ENCODE measurements at places on chromosomes 11 and 22. TPM values are rescaled to one million over a fixed set of nuclear protein-coding genes. Genes with fewer than 3 reads are reported as not detected.
A peak's percentile ranks its signal among the peaks of the same experiment; 100 is the strongest.

MAJIN gene
- total RNA-seq, result not detected

TTC28 gene
- total RNA-seq, result 5.2 TPM

RFPL1 gene
- not detected for total RNA-seq

OR4A5 gene
- total RNA-seq, result not detected

TSPAN32 gene
- total RNA-seq, result not detected

OR5B21 gene
- not detected for total RNA-seq

- DNase-seq, result no peak
- H3K36me3 ChIP-seq, result no peaks in the 10 kb centered on the region
- no peaks in the 10 kb centered on the region for H3K4me1 ChIP-seq
Measured at GRCh38 chr11:10247011-10247410, 47.0 kb downstream of the SBF2 start.

- H3K4me1 ChIP-seq, result no peaks in the 10 kb centered on the region
- no peaks in the 10 kb centered on the region for H3K27me3 ChIP-seq
- no peak overlapping the region for H3K27ac ChIP-seq
Measured at GRCh38 chr11:93512949-93513667, 30.1 kb downstream of the SMCO4 start.

GRCh38 chr11:124895471-124895971 lies 2.1 kb downstream of the ROBO4 start:
- H3K36me3 ChIP-seq, result no peaks in the 10 kb centered on the region
- peaks cover 85% of the 10 kb centered on the region for H3K27me3 ChIP-seq
- H3K27ac ChIP-seq, result no peak overlapping the region
- no peak overlapping the region for H3K4me3 ChIP-seq
- no peak for DNase-seq
- H3K4me1 ChIP-seq, result no peaks in the 10 kb centered on the region

DNA sequence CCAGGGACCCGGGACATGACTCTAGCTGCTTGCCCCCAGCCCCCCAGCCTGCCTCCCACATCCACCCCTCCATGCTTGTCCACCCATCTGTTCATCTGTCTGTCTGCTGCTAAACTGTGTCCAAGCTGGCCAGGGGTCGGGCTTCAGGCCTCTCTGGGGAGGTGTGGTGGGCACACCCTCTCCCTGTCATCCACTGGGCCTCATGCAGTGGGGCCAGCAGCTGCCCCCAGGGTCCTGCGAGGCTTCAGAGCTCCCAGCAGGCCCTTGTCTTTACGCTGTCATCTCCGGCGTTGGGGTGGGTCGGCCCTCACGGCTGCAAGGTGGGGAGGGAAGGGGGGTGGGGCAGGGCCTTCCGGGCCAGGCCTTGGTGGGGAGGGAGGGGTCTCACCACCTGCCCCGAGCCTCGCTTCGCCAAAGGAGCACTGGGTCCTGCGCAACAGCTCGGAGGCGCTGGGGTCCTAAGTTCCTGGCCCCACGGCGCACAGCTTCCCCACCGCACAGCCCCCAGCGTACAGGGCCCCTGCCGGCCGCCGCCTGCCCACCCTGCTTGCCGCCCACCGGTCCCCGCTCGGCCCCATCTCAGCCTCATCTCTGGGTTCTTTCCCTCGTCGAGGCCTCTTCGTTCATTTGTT lies 26.7 kb downstream of the MOB2 start:
- no peaks in the 10 kb centered on the region for H3K27me3 ChIP-seq
- H3K4me3 ChIP-seq, result no peak overlapping the region
- no peak overlapping the region for H3K27ac ChIP-seq
- no peak for DNase-seq
- H3K4me1 ChIP-seq, result no peaks in the 10 kb centered on the region

DNA sequence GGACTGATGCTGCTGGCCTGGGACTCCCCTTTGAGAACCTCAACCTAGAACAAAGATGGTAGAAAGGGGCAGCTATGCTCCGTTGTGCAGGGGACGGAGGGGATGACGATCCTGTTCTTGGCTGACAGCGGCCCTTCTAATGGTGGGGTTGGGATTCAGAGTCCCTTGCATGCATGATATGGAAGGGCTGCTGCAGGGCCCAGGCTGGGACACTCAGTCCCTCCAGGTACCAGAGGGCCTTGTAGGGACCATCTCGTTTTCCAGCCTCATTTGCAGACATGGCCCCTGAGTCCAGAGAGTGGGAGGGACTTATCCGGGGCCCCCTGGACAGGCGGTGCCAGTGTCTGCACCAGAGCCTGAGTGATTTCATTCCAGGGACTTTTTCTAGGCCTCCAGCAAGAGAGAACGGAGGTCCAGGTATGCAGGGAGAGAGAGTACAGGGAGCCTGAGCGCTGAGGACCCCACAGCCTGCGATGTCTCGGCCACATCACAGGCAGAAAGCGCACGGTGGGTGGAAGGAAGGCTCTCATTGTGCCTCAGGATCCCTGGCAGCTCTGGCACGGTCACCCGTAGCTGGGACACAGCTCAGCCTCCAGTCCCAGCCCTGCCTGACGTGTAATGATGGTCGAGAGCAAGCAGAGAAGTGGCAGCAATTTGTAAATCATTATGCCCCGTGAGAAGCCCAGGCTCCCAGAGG lies 860.8 kb downstream of the TBC1D22A start:
- no peaks in the 10 kb centered on the region for H3K36me3 ChIP-seq
- H3K27ac ChIP-seq, result no peak overlapping the region
- H3K4me3 ChIP-seq, result no peak overlapping the region
- no peak for DNase-seq
- H3K4me1 ChIP-seq, result no peaks in the 10 kb centered on the region

DNA sequence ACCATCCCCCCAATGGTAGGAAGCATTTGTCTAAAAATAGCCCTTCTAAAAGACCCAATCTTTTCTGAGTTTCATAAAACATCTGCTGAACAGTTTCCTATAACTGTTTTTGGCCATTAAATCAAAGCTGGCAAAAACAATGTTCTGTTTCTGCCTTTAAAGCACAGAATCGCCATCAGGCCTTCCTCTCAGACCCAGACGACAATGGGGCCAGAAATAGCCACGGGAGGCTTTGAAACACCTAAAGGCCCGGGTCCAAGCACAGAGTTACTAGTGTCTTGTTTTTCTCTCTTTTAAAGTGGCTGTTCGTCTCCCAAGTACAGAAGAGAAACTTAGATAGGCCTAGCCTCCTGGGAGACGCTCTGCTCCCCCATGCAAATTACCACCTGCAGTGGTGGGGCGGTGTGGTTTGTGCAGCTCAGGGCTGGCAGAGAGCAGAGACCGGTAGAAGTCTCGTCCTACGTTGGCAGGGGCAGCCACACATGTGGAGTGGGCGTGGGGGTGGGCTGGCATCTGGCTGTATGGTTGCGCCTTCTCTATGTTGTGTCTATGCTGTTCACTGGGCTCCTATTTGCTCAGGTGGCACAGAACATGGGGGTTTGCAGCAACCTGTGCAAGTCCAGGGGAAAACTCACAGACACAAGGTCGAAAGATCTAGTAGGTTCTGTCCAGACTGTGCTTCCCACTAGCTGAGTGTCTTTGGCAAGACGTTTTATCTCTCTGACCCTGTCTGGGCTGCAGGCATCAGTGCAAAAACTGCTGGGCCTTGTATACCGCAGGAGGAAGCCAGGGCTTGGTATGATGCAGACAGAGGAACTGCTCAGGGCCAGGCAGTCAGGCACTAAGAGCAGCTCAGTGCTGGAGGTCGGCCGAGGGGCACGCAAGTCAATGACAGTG lies 23.6 kb upstream of the ETS1 start:
- H3K27ac ChIP-seq, result no peak overlapping the region
- H3K27me3 ChIP-seq, result peaks cover 13% of the 10 kb centered on the region
- no peak overlapping the region for H3K4me3 ChIP-seq
- no peaks in the 10 kb centered on the region for H3K4me1 ChIP-seq

DNA sequence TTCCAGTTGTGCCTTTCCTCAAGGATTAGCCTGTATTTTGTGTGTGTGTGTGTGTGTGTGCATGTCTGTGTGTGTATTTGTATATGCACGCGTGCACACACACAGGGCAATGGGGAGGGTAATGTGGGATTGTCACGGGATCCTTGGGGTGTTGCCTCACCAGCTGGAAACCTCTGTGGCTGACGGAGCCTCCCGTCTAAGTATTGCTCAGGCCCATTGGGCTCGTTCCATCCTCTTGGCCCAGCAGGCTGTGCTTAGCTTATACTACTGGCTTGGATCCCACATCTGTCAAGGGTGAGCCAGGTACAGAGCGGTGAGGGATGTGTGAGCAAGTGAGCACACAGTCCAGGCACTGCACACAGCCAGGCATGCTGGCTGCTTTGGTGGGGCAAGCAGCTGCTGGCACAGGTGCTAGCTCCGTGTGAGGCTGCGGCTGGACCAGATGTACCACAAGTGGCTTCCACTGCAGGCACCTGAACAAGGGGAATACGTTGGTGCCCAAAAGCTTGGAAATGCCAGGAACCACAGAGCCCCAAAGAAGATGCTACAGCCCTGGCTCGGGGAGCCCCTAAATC lies 462.8 kb downstream of the NELL1 start:
- H3K27ac ChIP-seq, result no peak overlapping the region
- H3K4me3 ChIP-seq, result no peak overlapping the region
- no peak for DNase-seq

DNA sequence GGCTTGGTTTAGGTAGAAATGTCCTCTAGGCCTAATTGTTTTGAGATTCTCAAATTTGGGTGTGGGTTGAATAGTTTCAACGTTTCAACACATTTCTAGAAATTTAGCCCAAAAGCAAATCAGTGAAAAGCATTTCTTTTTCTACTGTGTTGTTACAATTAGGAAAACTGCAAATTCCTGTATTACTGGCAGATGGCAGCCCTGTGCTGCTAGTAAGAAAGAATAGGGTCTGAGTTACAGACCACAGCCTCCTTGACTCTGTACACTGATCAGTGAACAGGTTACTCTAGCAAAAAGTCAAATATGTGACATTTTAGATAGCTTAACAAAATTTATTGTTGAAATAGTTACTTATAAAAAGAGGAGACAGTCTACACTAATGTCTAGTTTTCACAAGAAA lies 703.0 kb downstream of the JRKL start:
- no peak overlapping the region for H3K27ac ChIP-seq
- DNase-seq, result no peak
- H3K4me1 ChIP-seq, result no peaks in the 10 kb centered on the region

GRCh38 chr11:118913411-118914125 lies 12.2 kb downstream of the BCL9L start:
- H3K36me3 ChIP-seq, result peaks cover 86% of the 10 kb centered on the region
- peaks cover 51% of the 10 kb centered on the region for H3K4me1 ChIP-seq
- peak overlapping the region; percentile 95 for H3K27ac ChIP-seq
- no peaks in the 10 kb centered on the region for H3K27me3 ChIP-seq

- no peak overlapping the region for H3K4me3 ChIP-seq
- no peaks in the 10 kb centered on the region for H3K27me3 ChIP-seq
- H3K4me1 ChIP-seq, result peaks cover 25% of the 10 kb centered on the region
- peaks cover 19% of the 10 kb centered on the region for H3K36me3 ChIP-seq
- H3K27ac ChIP-seq, result peak overlapping the region; percentile 21
- DNase-seq, result no peak
Measured at GRCh38 chr11:12196308-12196707, 85.9 kb downstream of the MICAL2 start.

DNA sequence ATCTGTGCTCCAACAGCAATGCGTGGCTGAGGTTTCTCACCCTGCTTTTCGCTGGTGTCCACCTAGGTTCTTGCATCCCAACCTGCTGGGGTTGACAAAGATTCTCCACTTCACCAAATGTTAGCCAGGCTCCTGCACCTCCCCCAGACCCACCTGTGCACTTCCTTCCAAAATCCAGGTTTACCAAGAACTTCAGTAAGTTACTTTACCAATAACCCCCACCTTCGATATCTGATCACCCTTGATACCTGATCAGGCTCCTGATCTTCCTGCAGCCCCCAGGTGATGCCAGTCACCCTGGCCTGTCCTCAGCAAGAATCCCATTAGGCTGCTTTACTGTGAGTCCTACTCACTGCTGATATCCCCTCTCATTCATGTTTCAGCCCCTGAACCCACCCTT lies 1203.4 kb downstream of the TBC1D22A start:
- H3K27me3 ChIP-seq, result no peaks in the 10 kb centered on the region
- H3K4me3 ChIP-seq, result no peak overlapping the region
- DNase-seq, result no peak
- H3K27ac ChIP-seq, result no peak overlapping the region
- no peaks in the 10 kb centered on the region for H3K4me1 ChIP-seq

DNA sequence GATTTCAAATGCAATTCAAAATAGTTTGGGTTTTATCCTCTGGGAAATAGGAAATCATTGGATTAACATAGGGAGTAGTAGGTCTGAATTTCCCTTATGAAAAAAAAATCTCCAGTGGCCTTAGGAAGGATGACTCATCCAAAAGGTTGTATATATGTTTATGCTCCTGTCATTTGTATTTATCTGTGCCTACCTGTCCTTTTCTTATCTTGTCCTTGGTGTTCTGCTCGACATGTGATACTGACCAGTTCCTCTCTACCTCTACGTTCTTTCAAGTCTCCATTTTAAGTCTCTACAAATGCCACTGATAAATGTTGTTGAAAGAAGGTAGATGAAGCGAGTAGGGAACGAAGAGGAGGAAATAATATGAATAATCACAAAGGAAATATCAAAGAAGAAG lies 3.0 kb upstream of the SOX6 start:
- no peak overlapping the region for H3K4me3 ChIP-seq
- H3K27me3 ChIP-seq, result no peaks in the 10 kb centered on the region
- no peak overlapping the region for H3K27ac ChIP-seq
- H3K36me3 ChIP-seq, result no peaks in the 10 kb centered on the region
- no peak for DNase-seq
- peaks cover 15% of the 10 kb centered on the region for H3K4me1 ChIP-seq

GRCh38 chr22:37657590-37658132 lies 862 bp upstream of the PDXP start:
- H3K27me3 ChIP-seq, result no peaks in the 10 kb centered on the region
- DNase-seq, result no peak
- peak overlapping the region; percentile 92 for H3K27ac ChIP-seq
- peaks cover 40% of the 10 kb centered on the region for H3K4me1 ChIP-seq

DNA sequence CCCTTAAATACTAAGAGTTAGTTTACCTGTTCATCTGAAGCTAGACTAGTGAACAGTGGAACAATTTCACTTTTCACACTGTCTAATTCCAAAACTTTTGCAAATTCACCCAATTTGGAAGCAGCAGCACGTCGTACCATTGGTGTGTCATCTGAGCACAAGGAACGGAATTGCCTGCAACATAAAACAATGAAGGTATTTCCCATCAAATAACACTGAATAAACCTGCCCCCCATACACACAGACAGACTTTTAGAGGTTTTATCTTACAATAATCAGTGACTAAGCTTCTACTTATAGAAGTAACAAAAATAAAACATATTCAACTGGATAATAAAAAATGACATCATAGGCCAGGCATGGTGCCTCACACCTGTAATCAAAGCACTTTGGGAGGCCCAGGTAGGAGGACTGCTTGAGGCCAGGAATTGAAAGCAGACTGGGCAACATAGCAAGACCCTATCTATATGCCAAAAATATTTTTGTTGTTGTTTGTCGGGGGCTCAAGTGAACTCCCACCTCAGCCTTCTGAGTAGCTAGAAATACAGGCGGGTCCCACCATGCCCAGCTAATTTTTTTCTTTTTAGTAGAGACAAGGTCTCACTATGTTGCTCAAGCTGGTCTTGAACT lies 6.3 kb downstream of the PPP2R1B start:
- no peak for DNase-seq
- H3K27me3 ChIP-seq, result no peaks in the 10 kb centered on the region
- H3K4me3 ChIP-seq, result no peak overlapping the region
- H3K4me1 ChIP-seq, result no peaks in the 10 kb centered on the region
- peaks cover 9% of the 10 kb centered on the region for H3K36me3 ChIP-seq

- H3K36me3 ChIP-seq, result no peaks in the 10 kb centered on the region
- DNase-seq, result peak; percentile 58
- no peaks in the 10 kb centered on the region for H3K4me1 ChIP-seq
- peaks cover 16% of the 10 kb centered on the region for H3K27me3 ChIP-seq
- H3K4me3 ChIP-seq, result no peak overlapping the region
Measured at GRCh38 chr22:44335903-44336803, 23.4 kb upstream of the SHISAL1 start.

GRCh38 chr11:76661306-76661751 lies 9.2 kb downstream of the LRRC32 start:
- no peak for DNase-seq
- no peaks in the 10 kb centered on the region for H3K36me3 ChIP-seq
- no peaks in the 10 kb centered on the region for H3K4me1 ChIP-seq
- no peak overlapping the region for H3K4me3 ChIP-seq
- H3K27ac ChIP-seq, result no peak overlapping the region
